Activated naive CD4-positive, alpha-beta T cell (primary cell): ENCODE measurements at places on chromosomes 1 and 21.

DNA sequence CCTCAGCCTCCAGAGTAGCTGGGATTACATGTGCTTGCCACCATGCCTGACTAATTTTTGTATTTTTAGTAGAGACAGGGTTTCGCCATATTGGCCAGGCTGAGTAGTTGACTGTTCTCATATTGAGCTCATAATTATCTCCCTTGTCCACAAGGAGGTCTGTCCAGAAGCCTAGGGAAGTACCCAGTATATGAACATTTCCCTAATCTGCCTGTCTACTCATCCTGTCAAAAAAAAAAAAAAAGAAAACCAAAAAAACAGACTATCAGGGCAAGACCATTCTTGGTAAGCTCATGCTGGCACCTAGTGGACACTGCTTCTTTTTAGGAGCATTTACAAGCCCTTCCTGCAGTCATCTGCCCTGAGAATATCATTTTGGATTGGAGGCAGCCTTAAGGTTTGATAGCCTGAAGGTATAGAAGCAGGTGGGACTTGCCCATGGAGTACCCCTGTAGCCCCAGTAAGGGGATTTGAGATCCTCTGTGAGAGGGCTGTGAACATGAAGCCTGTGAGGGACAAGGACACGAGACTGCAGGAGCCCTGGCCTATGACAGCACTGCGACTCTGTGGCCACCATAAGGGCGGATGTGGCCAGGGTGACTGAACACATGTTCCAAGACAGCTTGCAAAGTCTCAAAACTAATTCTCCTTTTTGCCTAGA, 10.8 kb upstream of the DUSP12 start:
- peak; percentile 19 for DNase-seq

- DNase-seq, result no peak
Observed at GRCh38 chr21:35713914-35714313, 346.4 kb downstream of the SETD4 start.

DNA sequence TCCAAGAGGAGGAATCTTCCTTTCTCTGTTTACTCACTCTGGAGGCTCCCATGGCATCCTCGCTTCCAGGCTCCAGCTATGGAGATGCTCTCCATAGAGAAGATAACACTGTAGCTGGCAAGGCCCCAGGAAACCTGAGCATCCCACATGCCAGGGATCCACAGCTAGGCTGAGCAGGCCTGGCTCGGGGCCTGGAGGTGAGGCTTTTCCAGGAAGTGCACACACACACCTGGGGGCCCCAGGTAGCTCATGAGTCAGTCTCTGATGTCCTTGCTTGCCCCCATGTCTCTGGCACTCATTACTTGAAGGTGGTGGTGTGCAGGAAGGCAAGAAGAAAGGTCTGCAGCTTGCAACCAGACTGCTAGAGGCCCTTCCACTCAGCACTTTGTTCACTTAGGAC, 5.5 kb upstream of the LCE5A start:
- DNase-seq, result no peak

GRCh38 chr1:10117865-10118264, 85.1 kb downstream of the UBE4B start:
- no peak for DNase-seq

DNA sequence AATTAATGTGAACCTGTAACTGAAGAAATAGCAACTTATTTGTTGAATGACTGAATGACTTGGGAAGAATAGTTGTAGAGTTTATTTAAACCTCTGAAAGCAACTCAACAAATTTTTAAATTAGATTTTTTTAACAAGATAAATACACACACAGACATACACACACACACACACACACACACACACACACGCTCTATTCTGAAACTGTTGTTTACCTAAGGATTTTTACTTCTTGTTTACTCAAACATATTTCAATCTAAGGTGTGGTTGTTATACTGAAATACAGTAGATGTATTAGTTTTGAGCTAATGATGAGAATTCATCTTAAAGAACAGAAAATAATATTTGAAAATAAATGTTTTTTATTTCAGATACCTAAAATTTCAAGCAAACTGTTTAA, 11.5 kb downstream of the ACADM start:
- no peak for DNase-seq

- no peak for DNase-seq
Observed at GRCh38 chr1:920521-920920, 3.2 kb upstream of the SAMD11 start.

GRCh38 chr1:109883248-109883955, 27.2 kb upstream of the CSF1 start:
- DNase-seq, result no peak

GRCh38 chr1:10867138-10867721, 70.8 kb upstream of the CASZ1 start:
- peak; percentile 26 for DNase-seq

- DNase-seq, result no peak
Observed at GRCh38 chr1:216086678-216087077, 336.6 kb downstream of the USH2A start.

- DNase-seq, result no peak
Observed at GRCh38 chr21:31370281-31370892, 26.3 kb upstream of the TIAM1 start.

- DNase-seq, result no peak
Observed at GRCh38 chr21:13368200-13368599, 241.4 kb upstream of the POTED start.

DNA sequence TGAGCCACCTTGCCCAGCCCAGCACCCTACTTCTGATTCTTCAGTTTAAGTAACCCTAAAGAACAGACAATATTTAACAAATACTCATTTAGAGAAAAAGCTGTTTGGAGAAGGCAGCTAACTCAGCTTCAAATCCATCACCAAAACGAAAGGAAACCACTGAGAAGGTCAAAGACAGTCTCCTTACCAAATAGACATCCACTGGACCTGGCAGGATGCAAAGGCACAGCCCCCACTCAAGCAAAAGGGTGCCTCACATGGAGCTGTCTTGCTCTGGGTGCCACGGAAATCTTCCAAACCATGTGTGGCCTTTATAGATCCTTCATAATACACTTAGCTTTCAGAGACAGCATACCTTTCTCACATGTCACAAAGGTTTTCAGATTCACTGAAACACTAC, 165.5 kb downstream of the RERE start:
- no peak for DNase-seq
